ENCODE measurements at places on chromosomes 4 and X.

GRCh38 chr4:147731580-147732517 lies at the start of gene ARHGAP10:
Gene ARHGAP10 (plus strand): TSS chr4:147732088. CDS start chr4:147732302, 214 bp downstream.
- no peak for DNase-seq

GRCh38 chr4:185911556-185912064 lies 99.6 kb upstream of the SORBS2 start:
- no peak for DNase-seq

DNA sequence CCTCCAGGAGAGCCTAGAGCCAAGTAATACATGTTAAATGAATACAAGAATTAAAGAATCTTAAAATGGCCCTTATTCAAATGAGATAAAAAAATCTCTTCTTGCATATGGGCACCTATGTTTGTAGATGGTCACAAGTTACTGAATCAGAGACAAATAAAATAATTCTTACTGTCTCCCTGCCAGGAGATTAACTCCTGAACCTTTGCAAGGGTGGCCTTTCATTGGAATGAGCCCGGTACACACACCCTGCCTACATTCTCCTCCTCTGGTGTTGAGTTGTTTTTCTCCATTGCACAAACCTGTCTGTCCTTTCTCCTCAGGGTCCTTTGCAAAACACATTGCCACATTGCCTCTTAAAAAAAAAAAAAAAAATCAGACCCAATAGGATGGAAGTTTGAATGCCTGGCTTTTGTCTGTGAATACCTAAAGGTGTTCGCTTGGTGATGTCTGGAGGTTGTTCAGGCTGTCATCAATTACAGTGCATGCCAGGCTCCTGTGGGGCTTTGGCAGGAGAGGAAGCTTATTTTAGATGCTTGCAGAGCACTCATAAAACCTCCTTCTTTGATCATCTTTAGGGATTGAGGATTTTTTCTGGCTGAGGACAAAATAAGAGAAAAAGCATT lies 8.3 kb upstream of the TMEM154 start:
- DNase-seq: no peak

- DNase-seq: no peak
Measured at GRCh38 chrX:11770320-11770719, 12.3 kb downstream of the MSL3 start.

DNA sequence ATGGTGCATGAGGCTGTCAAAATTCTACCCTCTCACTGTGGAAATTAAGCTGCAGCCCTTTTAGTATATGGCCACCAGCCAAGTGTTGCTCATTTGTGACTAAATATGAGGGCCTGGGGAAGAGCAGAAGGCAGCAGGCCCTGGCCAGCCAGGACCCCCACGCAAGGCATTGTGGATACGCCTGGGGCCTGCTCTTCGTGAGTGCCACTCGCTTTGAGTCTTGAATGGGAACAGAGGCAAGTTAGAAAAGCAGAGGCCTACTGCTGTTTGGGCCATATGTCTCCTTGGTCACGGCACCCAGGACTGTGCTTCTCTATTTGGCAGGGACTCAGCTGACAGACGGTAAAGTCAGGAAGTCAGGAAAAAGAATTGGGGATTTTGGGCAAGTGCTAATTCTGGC lies 10.9 kb downstream of the RTL5 start:
- no peak for DNase-seq

DNA sequence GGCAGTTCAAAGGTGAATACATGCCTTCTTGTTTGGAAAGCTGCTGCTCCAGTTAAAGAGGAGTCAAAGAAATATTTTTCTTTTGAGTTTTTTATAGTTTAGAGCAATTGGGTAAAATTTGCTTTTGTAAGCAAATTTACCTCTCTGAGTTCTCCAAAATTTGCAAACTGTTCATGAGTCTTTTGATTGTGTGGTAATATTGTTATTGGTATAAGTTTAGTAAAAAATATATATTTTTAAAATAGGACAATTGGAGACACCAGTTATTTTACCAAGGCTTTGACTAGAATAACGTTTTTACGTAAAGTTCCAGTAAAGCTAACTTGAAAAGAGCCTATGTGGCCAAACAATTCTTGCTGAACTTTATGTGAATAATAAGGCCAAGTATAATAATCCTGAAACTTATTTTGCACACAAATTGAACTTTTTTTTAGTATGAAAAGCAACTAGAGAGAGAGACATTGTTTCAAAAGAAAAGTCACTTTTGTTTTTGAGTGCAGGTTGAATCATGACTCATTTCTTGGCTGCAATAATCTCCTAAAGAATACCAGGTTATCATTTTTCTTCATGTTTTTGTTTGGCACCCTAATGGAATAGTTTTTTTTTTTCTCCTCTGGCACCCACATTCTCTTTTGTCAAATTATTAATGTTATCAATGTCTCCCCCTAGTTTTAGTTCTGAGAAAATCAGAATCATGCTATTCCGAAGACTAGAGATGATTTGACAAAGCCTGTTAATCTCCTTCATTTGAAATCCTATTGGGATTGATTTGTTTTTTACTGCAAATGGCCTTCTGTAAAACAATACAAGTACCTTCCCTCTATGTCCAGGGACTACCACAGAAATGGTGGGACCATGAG lies 57.1 kb downstream of the UGT2B10 start:
- no peak for DNase-seq

GRCh38 chrX:147911192-147912022 lies at the start of gene FMR1:
Gene FMR1 (plus strand): TSS chrX:147911919. CDS start chrX:147912180, 261 bp downstream.
- peak; percentile 70 for DNase-seq

GRCh38 chrX:72001471-72001870 lies 90.8 kb downstream of the NHSL2 start:
- no peak for DNase-seq

GRCh38 chr4:5952286-5952974 lies 59.5 kb upstream of the CRMP1 start:
- no peak for DNase-seq

GRCh38 chrX:68631336-68631735 lies 16.1 kb upstream of the STARD8 start:
- no peak for DNase-seq

DNA sequence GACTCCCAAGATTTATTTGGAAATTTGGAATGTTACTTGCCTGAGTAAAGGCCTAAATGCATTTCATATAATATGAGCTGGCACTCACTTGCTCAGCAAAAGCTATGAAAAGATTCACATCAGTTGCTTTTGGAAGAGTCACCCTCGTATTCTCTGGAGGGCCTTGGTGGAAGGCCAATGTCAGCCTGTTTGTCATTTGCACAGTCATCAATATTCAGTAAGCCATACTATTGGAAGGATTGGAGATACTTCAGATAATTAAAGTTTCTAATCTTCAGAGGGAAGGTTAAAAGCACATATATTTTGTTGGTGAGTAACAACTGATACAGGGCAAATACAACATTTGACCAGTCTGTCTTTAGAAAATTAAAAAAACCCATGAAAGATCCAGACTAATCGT lies 36.6 kb downstream of the VCX3A start:
- DNase-seq: no peak

DNA sequence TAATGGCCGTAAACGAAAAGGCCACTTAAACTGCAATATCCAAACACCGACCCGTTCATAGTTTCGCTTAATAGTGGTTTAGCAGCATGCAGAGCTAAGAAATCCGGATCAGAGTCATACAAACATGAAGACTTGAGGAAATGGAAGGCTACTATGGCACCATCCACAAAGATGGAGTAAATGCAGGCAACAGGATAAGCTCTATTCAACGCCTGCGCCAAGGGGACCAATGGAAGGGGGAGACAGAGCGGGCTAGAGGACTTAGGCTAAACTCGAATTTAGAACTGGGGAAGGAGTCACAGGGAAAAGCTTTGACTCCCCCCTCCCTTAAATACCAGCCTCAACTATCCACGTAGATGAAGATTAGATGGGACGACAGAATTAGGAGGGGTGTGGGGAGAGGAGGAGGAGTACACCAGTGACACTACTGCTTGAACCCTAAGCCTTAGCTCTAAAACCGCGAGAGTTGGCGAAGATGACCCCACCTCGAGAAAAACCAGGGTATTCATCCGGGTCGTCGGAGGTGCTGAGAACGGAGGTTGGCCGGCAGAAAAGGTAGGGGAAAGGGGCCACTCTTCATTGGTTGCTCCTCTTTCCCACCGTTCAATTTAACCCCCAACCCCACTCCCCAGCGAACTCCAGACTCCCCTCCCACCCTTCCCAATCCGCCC lies 3.5 kb downstream of the HUWE1 start:
- DNase-seq: peak; percentile 7

GRCh38 chr4:176841711-176842112 lies 49.0 kb upstream of the VEGFC start:
- no peak for DNase-seq
